ENCODE measurements at places on chromosomes 3 and 15. TPM values are rescaled to one million over a fixed set of nuclear protein-coding genes. Genes with fewer than 3 reads are reported as not detected.

The ILDR1 gene
- 0.71 TPM for total RNA-seq

The CHRFAM7A gene
- 0.81 TPM for total RNA-seq

The DNAJA4 gene
- total RNA-seq: 8.2 TPM

The CCR8 gene
- not detected for total RNA-seq

The CSTA gene
- 5.8 TPM for total RNA-seq

The LSAMP gene
- total RNA-seq: 3.4 TPM

The FSIP1 gene
- 0.79 TPM for total RNA-seq

The SLC38A3 gene
- total RNA-seq: 3.7 TPM

The TEX264 gene
- total RNA-seq: 38.7 TPM

- H3K27me3 ChIP-seq: no peaks in the 10 kb centered on the region
- no peak overlapping the region for H3K4me3 ChIP-seq
- H3K4me1 ChIP-seq: peaks cover 5% of the 10 kb centered on the region
- H3K27ac ChIP-seq: no peak overlapping the region
- no peak for DNase-seq
Observed at GRCh38 chr3:111482574-111482973, 59.4 kb upstream of the CD96 start.

- H3K36me3 ChIP-seq: no peaks in the 10 kb centered on the region
- DNase-seq: no peak
- H3K4me1 ChIP-seq: peaks cover 8% of the 10 kb centered on the region
- no peaks in the 10 kb centered on the region for H3K27me3 ChIP-seq
Observed at GRCh38 chr3:72414481-72415016, 433.7 kb downstream of the SHQ1 start.

DNA sequence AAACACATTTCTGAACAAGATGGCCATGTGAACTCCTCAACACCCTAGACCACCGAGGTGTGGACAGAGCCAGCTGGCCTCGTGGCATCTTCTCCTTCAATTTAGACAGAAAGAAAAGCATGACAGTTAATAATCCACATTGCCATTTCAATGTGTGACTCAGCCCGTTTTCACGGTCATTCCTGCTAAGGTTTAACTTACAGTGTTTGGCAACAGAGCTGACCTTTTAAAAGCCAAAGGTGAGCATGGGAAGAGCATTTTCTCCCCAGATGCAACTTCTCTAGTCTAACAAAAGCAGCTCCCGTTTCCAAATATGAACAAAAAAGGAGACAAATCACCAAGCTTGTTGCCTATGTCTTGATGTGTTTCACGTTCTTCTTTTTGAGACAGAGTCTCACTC lies 417.6 kb upstream of the WNT5A start:
- H3K27ac ChIP-seq: no peak overlapping the region
- H3K27me3 ChIP-seq: no peaks in the 10 kb centered on the region
- DNase-seq: no peak
- no peaks in the 10 kb centered on the region for H3K4me1 ChIP-seq

- H3K36me3 ChIP-seq: no peaks in the 10 kb centered on the region
- H3K4me3 ChIP-seq: no peak overlapping the region
- no peak overlapping the region for H3K27ac ChIP-seq
- no peaks in the 10 kb centered on the region for H3K27me3 ChIP-seq
- no peak for DNase-seq
Observed at GRCh38 chr15:67389975-67390374, 131.0 kb upstream of the C15orf61 start.

DNA sequence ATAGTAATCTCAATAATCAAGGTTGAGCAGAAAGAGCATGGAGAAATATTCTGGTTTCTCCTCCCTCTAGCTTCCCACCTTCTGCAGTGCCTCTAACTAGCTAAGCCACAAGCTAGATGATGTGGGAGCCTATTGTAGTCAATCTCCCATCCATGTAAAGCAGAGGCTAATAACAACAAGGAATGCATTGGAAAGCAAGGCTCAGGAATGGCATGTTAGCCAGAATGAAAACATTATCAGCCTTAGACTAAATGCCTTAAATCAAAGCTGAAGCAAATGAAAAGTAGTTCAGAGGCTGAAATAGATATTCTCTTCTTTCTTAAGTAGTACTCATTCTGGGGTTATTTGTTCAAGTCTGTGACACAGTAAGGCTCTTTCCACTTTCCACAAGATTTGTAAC lies 350.3 kb upstream of the DPPA4 start:
- H3K27me3 ChIP-seq: no peaks in the 10 kb centered on the region
- no peak for DNase-seq
- no peaks in the 10 kb centered on the region for H3K36me3 ChIP-seq
- H3K4me1 ChIP-seq: no peaks in the 10 kb centered on the region

DNA sequence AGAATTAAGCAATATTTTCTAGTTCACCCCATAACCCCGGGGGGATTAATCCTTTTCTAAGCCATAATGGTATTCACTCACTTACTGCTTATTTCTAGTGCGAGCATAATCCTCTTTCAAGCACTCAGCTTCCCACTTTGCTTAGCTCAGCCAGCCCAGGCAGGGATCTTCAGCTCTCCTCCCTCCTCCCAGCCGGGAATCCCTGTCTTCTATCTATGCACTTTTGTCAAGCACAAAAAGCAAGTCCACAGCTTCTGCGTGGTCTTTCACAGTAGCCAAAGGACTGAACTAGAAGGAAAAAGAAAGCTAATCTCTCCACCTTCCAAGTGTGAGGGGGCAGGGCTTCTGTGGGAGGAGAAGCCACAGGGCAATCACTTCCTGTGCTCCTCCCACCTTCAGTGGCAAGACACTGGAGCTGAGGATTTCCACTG lies 62.8 kb downstream of the PEX5L start:
- no peaks in the 10 kb centered on the region for H3K36me3 ChIP-seq
- H3K27me3 ChIP-seq: peaks cover 3% of the 10 kb centered on the region
- no peak for DNase-seq
- H3K4me3 ChIP-seq: no peak overlapping the region
- no peak overlapping the region for H3K27ac ChIP-seq
- no peaks in the 10 kb centered on the region for H3K4me1 ChIP-seq

GRCh38 chr15:33454346-33454745 lies 143.6 kb downstream of the RYR3 start:
- H3K36me3 ChIP-seq: no peaks in the 10 kb centered on the region
- no peaks in the 10 kb centered on the region for H3K4me1 ChIP-seq
- H3K27ac ChIP-seq: no peak overlapping the region
- H3K27me3 ChIP-seq: no peaks in the 10 kb centered on the region

GRCh38 chr3:182129740-182130139 lies 418.0 kb downstream of the SOX2 start:
- no peaks in the 10 kb centered on the region for H3K36me3 ChIP-seq
- H3K4me1 ChIP-seq: no peaks in the 10 kb centered on the region
- no peak overlapping the region for H3K4me3 ChIP-seq
- no peak for DNase-seq
- no peak overlapping the region for H3K27ac ChIP-seq

- H3K27me3 ChIP-seq: no peaks in the 10 kb centered on the region
- H3K27ac ChIP-seq: no peak overlapping the region
- no peaks in the 10 kb centered on the region for H3K4me1 ChIP-seq
- no peaks in the 10 kb centered on the region for H3K36me3 ChIP-seq
- no peak overlapping the region for H3K4me3 ChIP-seq
Observed at GRCh38 chr3:108293858-108294257, 2.5 kb upstream of the HHLA2 start.

GRCh38 chr15:48560321-48561051 lies 85.0 kb downstream of the FBN1 start:
- no peaks in the 10 kb centered on the region for H3K27me3 ChIP-seq
- no peaks in the 10 kb centered on the region for H3K36me3 ChIP-seq
- H3K27ac ChIP-seq: no peak overlapping the region
- peaks cover 14% of the 10 kb centered on the region for H3K4me1 ChIP-seq
- DNase-seq: no peak

- no peak overlapping the region for H3K4me3 ChIP-seq
- no peak for DNase-seq
- H3K27ac ChIP-seq: no peak overlapping the region
- H3K27me3 ChIP-seq: no peaks in the 10 kb centered on the region
Observed at GRCh38 chr3:64342940-64343688, 117.8 kb upstream of the PRICKLE2 start.

- H3K4me3 ChIP-seq: no peak overlapping the region
- DNase-seq: no peak
- no peaks in the 10 kb centered on the region for H3K36me3 ChIP-seq
- no peaks in the 10 kb centered on the region for H3K4me1 ChIP-seq
- H3K27ac ChIP-seq: no peak overlapping the region
Observed at GRCh38 chr3:138180375-138181029, 5.8 kb upstream of the DBR1 start.

- H3K27me3 ChIP-seq: no peaks in the 10 kb centered on the region
- no peaks in the 10 kb centered on the region for H3K36me3 ChIP-seq
- DNase-seq: no peak
Observed at GRCh38 chr3:58012302-58012701, 4.1 kb downstream of the FLNB start.

GRCh38 chr15:31300981-31301672 lies 25.5 kb upstream of the KLF13 start:
- H3K27me3 ChIP-seq: no peaks in the 10 kb centered on the region
- no peaks in the 10 kb centered on the region for H3K36me3 ChIP-seq
- no peak overlapping the region for H3K27ac ChIP-seq
- DNase-seq: no peak
- peaks cover 1% of the 10 kb centered on the region for H3K4me1 ChIP-seq
- no peak overlapping the region for H3K4me3 ChIP-seq

GRCh38 chr3:70832089-70832833 lies 519.8 kb upstream of the MDFIC2 start:
- no peaks in the 10 kb centered on the region for H3K27me3 ChIP-seq
- H3K4me3 ChIP-seq: no peak overlapping the region
- DNase-seq: no peak
- H3K27ac ChIP-seq: no peak overlapping the region

GRCh38 chr3:10693457-10693856 lies 122.6 kb upstream of the SLC6A11 start:
- H3K27me3 ChIP-seq: no peaks in the 10 kb centered on the region
- H3K4me3 ChIP-seq: no peak overlapping the region
- DNase-seq: no peak
- H3K36me3 ChIP-seq: no peaks in the 10 kb centered on the region
- H3K27ac ChIP-seq: no peak overlapping the region
- no peaks in the 10 kb centered on the region for H3K4me1 ChIP-seq

DNA sequence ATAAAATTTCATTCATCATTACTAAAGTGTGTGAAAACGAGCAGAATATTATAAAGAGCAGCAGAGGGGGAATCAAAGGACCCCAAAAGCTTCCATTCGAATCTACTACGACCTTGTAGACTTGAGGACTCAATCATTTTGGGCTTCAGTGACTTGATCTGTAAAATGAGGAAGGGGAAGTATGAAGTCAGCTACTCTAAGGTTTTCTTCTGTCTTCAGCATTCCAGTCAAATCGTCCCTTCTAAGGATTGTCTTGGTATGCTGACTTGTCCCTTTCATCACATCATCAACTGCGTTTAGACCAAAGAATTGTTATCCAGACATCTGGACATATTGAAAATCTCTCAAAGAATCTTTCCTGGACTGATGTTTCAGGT lies 44.8 kb downstream of the PLD1 start:
- H3K4me1 ChIP-seq: peaks cover 18% of the 10 kb centered on the region
- H3K27ac ChIP-seq: no peak overlapping the region
- no peaks in the 10 kb centered on the region for H3K27me3 ChIP-seq
- DNase-seq: no peak
- H3K36me3 ChIP-seq: no peaks in the 10 kb centered on the region

DNA sequence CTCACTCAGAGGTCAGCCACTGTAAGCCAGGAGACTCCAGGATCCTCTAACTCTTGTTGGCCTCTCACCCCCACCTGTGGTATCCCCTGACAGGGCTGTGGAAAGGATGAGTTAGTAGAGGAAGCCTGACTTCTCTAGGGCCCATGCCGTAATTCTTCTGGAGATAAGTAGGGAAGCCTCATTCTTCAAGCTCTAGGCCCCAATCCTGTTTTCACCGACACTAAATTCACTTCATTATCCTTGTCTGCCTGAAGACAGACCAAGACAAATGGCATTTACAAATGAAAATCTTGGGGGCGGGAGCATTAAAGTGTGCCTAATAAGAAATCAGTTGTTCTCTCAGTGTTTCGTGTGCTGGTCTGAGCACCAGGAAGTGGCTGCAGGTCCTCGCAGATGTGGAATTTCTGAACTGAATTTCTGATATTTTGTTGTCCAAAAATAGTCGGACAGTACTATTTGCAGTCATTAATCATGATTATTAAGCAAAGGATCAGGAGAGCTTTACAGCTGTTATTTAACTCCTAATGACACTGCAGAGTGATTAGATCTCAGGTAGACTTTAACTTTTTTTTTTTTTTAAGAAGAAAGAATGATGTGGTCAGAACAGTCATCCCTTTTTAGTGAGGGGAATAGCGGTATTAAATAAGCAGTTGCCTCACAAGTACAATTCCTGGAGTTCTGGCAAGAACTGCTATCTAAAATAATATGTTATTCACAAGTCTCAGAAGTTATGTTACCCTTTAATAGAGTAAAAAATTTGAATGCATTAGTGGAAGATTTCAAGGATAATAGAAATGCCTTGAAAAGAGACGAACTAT lies 58.4 kb downstream of the RBMS3 start:
- no peak overlapping the region for H3K27ac ChIP-seq
- H3K27me3 ChIP-seq: no peaks in the 10 kb centered on the region
- no peaks in the 10 kb centered on the region for H3K36me3 ChIP-seq
- H3K4me3 ChIP-seq: no peak overlapping the region
- peaks cover 10% of the 10 kb centered on the region for H3K4me1 ChIP-seq

DNA sequence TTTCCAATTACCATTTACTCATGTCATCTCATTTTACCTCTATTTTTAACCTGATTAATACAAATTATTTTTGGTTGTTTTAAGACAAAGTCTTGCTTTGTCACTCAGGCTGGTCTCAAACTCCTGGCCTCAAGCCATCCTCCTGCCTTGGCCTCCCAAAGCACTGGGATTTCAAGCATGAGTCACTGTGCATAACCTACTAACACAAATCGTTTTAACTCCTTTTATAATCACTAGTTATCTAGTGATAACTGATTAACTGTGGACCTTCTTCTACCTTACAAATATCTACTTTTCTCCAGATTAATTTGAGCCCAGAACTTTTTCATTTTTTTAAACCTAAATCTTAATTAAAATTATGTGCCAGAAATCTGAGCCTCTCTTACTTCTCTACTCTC lies 4.6 kb downstream of the ATP13A3 start:
- H3K4me3 ChIP-seq: no peak overlapping the region
- H3K27me3 ChIP-seq: no peaks in the 10 kb centered on the region
- H3K4me1 ChIP-seq: peaks cover 4% of the 10 kb centered on the region
- DNase-seq: no peak
- no peaks in the 10 kb centered on the region for H3K36me3 ChIP-seq
- no peak overlapping the region for H3K27ac ChIP-seq

DNA sequence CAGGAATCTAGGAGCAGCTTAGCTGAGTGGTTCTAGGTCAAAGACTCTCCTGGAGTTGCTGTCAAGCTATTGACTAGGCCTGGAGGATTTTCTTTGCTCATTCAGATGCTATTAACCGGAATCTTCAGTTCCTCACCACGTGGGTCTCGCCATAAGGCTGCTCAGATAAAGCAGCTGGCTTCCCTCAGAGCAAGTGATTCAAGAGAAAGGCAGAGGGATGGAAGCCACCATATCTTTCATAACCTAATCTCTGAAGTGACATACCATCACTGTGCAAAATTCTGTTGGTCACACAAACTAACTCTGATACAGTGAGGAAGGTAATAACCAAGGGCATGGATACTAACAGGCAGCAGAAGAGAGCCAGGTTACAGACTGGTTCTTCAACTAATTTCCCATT lies 72.7 kb upstream of the FLNB start:
- DNase-seq: no peak
- no peaks in the 10 kb centered on the region for H3K27me3 ChIP-seq
- no peak overlapping the region for H3K27ac ChIP-seq
- H3K4me3 ChIP-seq: no peak overlapping the region

GRCh38 chr3:113743006-113743630 lies 2.9 kb downstream of the NAA50 start:
- no peak for DNase-seq
- H3K4me1 ChIP-seq: peaks cover 5% of the 10 kb centered on the region
- no peak overlapping the region for H3K27ac ChIP-seq
- no peaks in the 10 kb centered on the region for H3K36me3 ChIP-seq

Measured in ovary (tissue), 10 donors.